ENCODE measurements at places on chromosomes 3 and 15.

- DNase-seq: no peak
These were observed 48.7 kb upstream of the PPP4R2 start for GRCh38 chr3:72947715-72948490.

GRCh38 chr3:148711981-148712666, 14.4 kb downstream of the AGTR1 start:
- DNase-seq: no peak

- no peak for DNase-seq
These were observed 13.2 kb downstream of the MKRN3 start for GRCh38 chr15:23578521-23579150.

DNA sequence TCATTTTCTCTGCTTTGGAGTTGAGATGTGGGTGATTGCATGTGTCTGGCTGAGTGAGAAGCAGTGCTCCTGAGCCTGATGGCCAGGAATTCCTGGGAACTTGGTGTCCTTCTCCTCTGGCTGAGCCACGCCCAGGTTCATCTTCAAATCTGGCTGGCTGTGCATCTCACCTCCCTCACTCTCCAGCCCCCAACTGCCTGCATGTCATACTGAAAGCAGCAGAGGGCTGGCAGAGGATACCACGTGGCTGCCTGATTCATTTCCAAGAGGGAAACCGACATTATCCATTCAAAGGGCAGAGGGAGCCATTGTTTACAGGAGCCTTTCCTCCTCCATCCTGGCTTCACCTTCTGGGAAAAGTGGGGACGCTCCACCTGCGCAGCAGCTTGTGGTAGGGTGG, 57.4 kb downstream of the ABHD5 start:
- no peak for DNase-seq

DNA sequence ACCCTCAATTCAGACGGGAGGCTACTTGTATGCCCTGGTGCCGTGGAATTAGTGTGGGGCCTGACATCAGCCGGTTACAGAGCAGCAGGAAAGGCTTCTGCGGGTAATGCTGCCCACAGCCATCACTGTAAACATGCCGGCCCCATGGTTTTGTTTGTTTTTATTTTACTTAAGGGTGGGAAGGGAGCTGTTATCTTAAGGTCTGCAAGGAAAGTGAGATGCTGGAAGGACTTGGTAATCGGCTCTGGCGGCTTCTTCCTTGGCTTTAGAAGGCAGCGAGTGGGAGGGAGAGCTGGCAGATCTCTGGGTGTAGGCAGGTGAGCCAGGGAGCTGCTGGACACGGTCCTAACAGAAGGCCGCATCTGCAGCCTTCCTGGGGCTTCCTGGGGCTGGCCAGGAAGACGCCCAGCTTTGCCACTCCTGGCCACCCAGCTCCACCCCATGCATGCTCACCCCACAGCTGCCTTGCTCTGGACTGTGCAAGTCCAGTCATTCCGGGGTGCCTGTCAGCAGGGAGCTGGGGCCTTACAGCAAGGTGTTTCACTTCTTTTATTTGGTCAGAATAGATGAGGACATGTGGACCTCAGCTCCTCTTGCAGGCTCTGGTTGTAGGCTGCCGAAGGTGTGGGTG, 54.1 kb upstream of the FURIN start:
- DNase-seq: peak; percentile 82
